Right lung (tissue), 10 donors: ENCODE measurements at places on chromosomes 7 and 10. TPM values are rescaled to one million over a fixed set of nuclear protein-coding genes. Genes with fewer than 3 reads are reported as not detected.
A peak's percentile ranks its signal among the peaks of the same experiment; 100 is the strongest.

DNA sequence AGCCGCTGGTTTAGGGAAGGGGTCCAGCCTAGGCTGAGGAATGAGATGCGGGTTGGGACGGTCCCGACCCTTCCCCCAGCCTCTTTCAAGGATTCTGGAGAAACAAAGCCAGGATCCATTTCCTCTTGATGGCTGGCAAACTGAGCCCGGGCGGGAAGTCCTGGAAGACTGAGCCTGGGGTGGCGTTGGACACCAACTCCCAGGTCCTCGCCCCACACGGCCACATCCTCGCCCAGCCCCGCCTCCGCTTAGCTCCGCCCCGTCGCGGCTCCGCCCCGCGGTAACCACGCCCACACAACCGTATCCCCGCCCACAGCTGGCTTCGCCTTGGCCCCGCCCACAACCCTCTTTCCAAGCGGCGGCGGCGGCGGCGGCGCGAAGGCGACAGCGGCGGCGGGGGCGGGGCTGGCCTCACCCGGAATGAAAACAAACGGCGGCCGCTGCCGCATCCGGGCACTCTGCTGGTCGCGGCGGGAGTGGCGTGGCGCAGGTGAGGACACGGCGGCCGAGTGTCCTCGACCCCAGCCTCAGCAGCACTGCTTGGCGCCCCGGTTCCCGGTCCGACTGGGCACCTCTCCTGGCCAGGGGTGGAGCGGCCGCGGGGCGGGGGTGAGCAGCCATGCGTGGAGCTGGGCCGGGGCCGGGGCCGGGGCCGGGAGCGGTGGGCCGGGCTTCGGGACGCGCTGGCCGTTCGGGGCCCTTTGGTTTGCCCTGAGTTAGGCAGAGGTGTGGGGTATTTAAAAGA lies at the start of gene NUB1:
NUB1 (plus strand) TSS at position 456 of the 745 bp plus-strand sequence. CDS start 3,538 bp downstream, outside the sequence.
- peak; percentile 82 for DNase-seq

GRCh38 chr10:5497948-5498730 lies 1.2 kb downstream of the CALML5 start:
- DNase-seq = no peak

TMEM236 gene
- polyA plus RNA-seq = 0.26 TPM

- DNase-seq = no peak
Measured at GRCh38 chr7:21334906-21335305, 93.0 kb upstream of the SP4 start.

- DNase-seq = no peak
Measured at GRCh38 chr10:1509011-1509530, 228.3 kb downstream of the ADARB2 start.

- peak; percentile 12 for DNase-seq
Measured at GRCh38 chr10:46318799-46319198, 32.0 kb downstream of the ANTXRL start.

DOCK1 gene
- polyA plus RNA-seq = 61.0 TPM
